Hepatocyte (in vitro differentiated cells): ENCODE measurements at places on chromosomes 13 and 19. TPM values are rescaled to one million over a fixed set of nuclear protein-coding genes. Genes with fewer than 3 reads are reported as not detected.

DNA sequence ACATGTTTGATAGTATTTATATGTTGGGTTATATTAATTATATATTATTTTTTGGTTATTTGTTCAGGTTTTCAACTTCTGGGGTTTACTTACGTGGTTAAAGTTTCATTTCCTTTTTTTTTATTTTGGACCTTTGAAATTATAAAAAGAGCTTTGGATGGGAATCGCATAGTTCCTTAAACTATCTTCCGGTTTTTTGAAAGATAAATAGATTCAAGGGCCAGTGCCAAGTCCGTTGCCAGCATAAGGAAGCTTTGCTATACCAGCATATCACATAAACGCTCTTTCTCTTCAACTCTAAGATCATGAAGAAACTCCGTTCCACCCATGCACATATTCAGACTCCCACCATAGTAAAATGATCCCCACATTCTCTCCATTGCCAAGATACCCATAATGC lies 7.4 kb upstream of the OXGR1 start:
- DNase-seq: no peak
- peaks cover 9% of the 10 kb centered on the region for H3K4me1 ChIP-seq
- no peak overlapping the region for H3K4me3 ChIP-seq
- H3K36me3 ChIP-seq: no peaks in the 10 kb centered on the region
- H3K27me3 ChIP-seq: peaks cover 14% of the 10 kb centered on the region

- no peaks in the 10 kb centered on the region for H3K27me3 ChIP-seq
- no peak overlapping the region for H3K27ac ChIP-seq
- H3K4me1 ChIP-seq: no peaks in the 10 kb centered on the region
- H3K4me3 ChIP-seq: no peak overlapping the region
- DNase-seq: no peak
- no peaks in the 10 kb centered on the region for H3K36me3 ChIP-seq
Observed at GRCh38 chr19:5249526-5249925, 91.1 kb downstream of the PTPRS start.

GRCh38 chr13:30125422-30126073 lies 181.8 kb downstream of the KATNAL1 start:
- peak; percentile 82 for DNase-seq
- H3K4me1 ChIP-seq: peaks cover 7% of the 10 kb centered on the region
- H3K4me3 ChIP-seq: no peak overlapping the region
- H3K27ac ChIP-seq: peak overlapping the region; percentile 5
- no peaks in the 10 kb centered on the region for H3K27me3 ChIP-seq

DNA sequence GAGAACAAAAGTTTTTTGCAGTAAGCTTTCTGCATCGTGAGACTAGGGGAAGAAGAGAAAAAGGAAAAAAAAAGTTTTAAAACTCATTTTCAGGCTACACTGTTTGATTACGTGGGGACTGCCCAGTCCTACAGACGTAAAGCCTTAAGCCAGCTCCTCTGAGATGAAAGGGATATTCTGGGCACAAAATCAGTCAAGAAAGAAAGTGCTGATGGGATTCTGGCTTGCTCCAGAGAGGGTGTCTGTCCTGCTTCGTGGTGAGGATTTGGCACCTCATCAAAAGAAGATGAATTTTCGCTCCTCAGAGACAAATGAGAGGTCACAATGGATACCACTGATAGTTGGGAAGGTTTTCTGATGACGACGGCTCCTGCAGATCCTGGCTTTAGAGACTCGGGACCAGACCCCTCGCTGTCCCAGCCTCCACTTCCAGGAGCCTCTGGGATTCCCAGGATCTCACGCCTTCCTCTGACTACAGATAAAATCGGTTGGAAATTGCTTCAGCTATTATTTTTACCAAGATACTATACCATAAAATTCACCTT lies 9.7 kb downstream of the TEX29 start:
- H3K27ac ChIP-seq: no peak overlapping the region
- H3K27me3 ChIP-seq: no peaks in the 10 kb centered on the region
- H3K4me1 ChIP-seq: no peaks in the 10 kb centered on the region
- no peaks in the 10 kb centered on the region for H3K36me3 ChIP-seq
- no peak overlapping the region for H3K4me3 ChIP-seq

- no peak overlapping the region for H3K27ac ChIP-seq
- H3K27me3 ChIP-seq: no peaks in the 10 kb centered on the region
- no peak overlapping the region for H3K4me3 ChIP-seq
- no peaks in the 10 kb centered on the region for H3K36me3 ChIP-seq
Observed at GRCh38 chr13:100212904-100213553, 124.1 kb downstream of the PCCA start.

The NMRK2 gene
- total RNA-seq: 0.32 TPM in 1 of 2 replicates, not detected in the other
